ENCODE measurements at places on chromosomes 13 and 19.
A peak's percentile ranks its signal among the peaks of the same experiment; 100 is the strongest.

DNA sequence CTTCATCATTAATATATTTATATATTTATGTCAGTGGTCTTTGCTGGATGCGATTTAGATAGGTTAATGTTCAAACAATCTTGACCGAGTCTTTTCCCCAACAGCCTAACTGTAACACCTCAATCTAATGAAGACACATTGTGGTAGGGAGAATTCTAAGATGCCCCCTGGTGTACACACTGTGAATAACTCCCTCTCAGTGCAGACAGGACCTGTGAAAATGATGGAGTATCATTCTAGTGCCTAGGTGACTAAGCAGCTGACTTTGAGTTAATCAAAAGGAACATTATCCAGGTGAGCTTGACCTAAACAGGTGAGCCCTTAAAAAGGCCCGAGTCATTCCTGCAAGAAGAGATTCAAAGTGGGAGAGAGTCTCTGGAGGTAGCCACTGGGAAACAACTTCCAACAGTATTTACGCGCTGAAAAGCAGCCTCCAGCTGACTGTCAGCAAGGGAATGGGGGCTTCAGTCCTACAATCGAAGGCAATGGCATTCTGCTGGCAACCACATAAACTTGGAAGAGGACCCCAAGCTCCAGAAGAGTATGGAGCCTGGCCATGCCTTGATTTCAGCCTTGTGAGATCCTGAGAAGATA is 28.0 kb upstream of the KBTBD7 start:
- peak; percentile 82 for DNase-seq

DNA sequence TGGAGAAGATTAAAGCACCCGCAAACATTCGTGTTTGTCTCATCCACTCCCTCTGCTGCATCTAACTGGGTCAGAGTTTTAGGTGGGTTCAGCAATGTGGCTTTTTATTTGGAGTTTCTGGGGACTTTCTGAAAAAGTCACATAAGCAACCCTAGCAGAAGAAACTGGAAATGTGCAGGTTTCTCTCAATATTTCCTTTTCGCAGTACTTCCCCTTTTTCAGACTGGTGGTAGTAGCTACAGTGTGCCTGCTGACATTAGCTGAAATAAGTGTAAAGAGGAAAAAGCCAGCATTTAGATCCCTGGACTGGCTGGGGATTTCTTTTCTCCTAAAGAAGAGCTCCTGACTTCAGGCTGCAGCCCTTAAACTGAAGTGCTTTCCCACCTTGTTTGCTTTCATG is 15.9 kb upstream of the OLFM4 start:
- peak; percentile 60 for DNase-seq

- peak; percentile 95 for DNase-seq
These were observed 49.3 kb upstream of the GPR183 start for GRCh38 chr13:99356262-99357091.

GRCh38 chr13:77698201-77699058 is 943 bp downstream of the SLAIN1 start:
- DNase-seq, result peak; percentile 80

- DNase-seq, result no peak
These were observed 237.0 kb downstream of the POSTN start for GRCh38 chr13:37361608-37362007.

GRCh38 chr19:45927565-45928261 is 13.1 kb upstream of the NANOS2 start:
- DNase-seq, result peak; percentile 96

DNA sequence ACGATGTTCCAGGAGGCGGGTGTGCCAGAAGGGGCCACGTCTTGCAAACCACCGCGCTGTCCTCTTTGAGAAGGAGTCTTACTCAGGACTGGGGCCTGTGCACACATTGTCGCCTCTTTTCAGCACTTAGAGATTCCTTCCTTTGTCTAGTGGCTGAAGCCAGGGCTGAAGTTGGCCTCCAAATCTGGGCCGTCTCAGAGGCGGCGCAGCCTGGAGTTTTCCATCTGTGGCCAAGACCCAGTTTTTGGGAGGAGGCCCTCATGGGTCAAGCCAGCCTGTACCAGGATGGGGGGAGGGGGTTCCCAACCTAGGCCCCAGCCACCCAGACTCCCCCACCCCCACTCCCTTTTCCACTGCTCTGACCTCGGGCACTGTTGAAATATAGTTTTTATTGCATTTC is 11.8 kb downstream of the ANO8 start:
- no peak for DNase-seq

DNA sequence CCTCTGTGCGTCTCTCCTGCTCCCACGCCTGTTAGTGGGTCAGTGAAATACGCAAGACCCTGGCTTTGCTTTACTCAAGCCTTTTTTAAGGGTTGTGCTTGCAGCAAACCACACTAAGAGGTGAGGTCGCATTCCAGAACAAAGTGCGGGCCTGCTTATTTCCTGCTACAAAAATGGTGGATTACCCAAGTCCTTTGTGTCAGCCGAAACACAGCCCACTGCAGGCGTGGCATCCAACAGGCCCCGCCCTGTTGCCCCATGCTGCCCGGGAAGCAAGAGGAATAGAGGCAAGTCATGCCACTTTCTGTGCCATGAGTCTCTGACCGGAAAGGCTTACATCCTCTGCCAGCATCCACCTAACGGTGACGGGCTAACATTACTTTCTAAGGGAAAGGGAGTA is 7.7 kb upstream of the IRS2 start:
- no peak for DNase-seq

GRCh38 chr13:31538067-31539042 is 201.0 kb upstream of the RXFP2 start:
- peak; percentile 59 for DNase-seq

GRCh38 chr13:21020176-21020575 is 41.2 kb downstream of the LATS2 start:
- no peak for DNase-seq

DNA sequence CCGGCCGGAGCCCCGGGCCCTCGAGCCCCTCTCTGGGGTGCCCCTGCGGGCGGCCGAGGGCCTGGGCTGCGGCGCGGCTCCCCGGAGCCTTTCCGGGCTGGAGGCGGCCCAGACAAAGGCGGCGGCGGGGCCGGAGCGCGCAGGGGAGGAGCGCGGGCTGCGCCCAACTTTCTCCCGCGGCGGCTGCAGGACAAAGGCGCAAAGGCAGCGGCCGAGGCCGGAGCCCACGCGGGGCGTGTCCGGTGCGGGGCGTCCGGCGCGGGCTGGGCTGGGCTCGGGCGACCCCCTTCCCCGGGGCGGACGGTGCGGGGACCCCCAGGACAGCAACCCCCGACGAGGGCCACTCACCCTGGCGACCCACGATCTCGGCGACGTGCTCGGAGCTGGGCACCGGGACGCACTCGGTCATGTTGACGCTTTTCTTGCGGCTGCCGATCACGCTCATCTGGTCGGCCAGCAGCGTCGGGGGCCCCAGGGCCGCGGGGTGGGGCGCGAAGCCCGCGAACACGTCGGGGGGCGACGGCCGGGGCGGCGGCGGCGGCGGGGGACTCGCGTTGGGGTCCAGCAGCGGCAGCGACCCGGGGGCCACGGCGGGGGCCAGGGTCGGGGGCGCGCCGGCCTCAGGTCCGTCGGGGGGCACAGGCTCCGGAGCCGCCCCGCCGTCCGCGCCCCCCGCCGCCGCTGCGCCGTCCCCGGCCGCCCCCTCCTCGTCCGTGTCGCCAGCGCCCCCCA is 843 bp downstream of the MEX3D start:
- DNase-seq, result peak; percentile 33

- DNase-seq, result no peak
These were observed 155.2 kb downstream of the GPC5 start for GRCh38 chr13:91553584-91553983.

GRCh38 chr19:31354316-31354715 is 5.1 kb upstream of the TSHZ3 start:
- no peak for DNase-seq

GRCh38 chr19:40724315-40724714 is 7.4 kb downstream of the ITPKC start:
- no peak for DNase-seq

- DNase-seq, result no peak
These were observed 5.3 kb upstream of the PRKCG start for GRCh38 chr19:53876651-53877224.

- peak; percentile 66 for DNase-seq
These were observed 608 bp downstream of the CNN2 start for GRCh38 chr19:1026783-1027649.

DNA sequence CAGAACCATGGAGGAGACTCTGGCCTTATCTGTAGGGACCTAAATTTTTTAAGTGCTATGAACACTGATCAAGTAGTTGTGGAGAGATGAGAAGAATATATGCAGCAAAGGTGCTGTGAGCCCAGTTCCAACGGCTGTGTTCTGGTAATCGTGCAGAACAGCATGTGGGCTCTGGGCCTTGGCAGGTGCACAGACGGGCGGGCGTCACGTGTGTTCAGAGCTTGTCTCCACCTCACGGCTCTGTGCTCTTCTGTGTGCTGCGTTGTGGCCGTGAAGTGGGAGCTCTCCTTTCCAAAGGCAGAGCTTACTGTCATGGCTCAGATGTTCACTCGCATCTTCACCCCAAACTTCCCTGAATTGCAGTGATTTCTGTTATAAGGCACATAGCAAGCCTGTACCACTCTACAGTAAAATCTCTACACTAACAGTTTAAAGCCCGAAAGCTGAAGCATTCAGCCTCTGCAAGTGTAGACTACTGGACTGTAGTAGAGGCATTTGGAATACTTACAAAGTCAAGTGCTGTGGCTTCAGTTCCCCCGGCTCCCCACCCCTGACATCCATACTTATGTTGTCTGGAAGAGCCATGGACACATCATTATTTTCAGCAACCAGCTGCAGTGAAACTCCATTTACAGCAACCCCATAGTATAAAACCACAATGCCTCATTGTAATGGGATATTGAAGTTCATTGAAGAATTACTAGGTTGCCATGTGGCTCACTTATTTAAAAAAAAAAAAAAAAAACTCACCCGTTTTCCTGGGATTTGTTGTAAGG is 27.5 kb upstream of the TEX29 start:
- no peak for DNase-seq

DNA sequence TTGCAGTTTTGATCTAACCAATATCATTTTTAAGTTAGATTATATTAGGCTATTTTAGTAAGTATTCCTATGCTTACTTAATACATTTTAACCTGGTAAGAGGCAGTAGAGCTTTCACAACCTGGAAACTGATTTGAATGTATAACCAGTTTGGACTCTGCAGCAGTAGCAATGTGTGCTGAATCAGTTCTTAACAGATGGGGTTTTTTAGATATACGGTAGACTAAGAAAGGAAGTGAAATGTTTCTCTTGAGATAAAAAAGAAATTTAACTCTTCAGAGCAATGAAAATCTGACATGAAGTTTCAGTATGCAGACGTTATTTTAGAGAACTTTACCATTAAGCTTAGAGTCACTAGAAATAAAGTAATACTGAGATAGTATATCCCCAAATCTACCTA is 2.7 kb downstream of the NBEA start:
- DNase-seq, result peak; percentile 48

GRCh38 chr13:23899555-23899954 is 2.3 kb upstream of the C1QTNF9B start:
- peak; percentile 61 for DNase-seq

GRCh38 chr13:40617801-40618356 is 48.6 kb downstream of the FOXO1 start:
- DNase-seq, result no peak

GRCh38 chr13:59442944-59443486 is 720.7 kb downstream of the DIAPH3 start:
- DNase-seq, result peak; percentile 37

DNA sequence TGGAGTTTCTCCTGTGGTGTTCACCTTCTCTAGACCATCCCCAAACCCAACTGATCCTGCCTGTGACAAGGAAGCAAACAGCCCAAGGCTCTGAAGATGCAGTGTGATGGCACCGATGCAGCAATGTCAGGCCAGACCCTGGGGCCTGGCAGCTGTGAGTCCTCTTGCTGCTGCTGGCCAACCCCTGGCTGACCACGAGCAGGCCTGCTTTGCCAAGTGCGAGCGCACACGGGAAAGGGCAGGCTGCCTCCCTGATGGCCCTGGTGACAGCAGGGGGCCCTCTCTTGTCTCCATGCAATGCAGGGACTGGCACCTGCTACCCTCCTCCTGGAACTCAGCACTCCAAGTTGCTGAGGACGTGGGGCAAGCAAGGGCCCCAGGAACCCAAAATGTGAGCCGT is 5.4 kb upstream of the VSTM2B start:
- DNase-seq, result no peak

DNA sequence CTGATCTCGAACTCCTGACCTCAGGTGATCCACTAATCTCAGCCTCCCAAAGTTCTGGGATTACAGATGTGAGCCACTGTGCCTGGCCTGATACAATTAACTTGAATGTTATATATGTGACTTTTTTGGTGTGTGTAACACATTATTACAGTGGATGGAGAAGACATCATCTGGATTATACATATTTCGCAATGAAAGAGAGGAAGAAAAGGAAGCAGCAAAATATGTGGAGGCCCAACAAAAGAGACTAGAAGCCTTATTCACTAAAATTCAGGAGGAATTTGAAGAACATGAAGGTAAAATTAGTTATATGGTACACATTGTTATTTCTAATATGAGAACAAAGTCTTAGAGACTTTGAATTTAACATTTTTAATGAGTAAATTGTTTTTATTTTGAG is 55.5 kb downstream of the BRCA2 start:
- no peak for DNase-seq

DNA sequence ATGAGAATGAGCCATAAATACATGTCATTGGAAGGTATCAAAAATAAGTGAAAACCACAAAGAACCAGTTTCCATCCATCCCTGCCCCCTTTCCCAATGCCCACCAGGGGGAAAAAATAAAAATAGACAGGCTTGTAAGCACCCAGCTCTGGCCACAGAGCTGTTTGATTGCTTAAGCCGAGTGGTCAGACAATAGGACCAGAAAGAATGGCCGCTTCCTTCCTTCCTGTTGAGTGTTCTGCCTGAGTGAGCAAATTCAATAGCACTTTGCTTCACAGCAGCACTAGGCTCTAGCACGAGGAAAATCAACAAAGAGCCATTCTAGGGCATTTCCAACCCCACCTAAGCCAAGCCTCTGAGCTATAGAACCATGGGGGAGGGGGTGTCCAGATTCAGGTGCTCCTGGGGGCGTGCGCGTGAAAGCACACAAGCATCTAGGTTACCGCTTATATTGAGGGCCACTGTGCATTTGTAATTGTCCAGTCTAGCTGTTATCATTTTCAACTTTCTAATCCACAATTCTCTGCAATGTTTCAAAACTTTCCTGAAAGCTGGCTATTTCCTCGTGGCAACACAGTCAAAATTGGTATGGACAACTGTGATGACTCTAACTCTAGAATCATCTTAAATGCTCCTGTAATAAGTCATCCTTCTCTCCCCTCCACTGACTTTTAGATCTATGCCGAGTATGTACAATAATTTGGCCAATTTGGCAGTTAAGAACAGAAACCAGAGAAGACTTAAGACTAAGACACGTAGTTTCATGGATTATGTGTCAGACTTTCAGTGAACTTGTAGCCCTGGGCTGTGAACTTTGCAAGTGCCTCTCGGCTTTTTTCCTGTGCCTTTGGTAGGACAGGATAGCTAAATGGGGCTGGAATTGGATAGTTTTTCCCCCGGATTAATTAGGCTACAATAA is 64.3 kb downstream of the SPRY2 start:
- DNase-seq, result no peak

GRCh38 chr19:16315825-16316505 is 8.7 kb upstream of the KLF2 start:
- DNase-seq, result peak; percentile 94

DNA sequence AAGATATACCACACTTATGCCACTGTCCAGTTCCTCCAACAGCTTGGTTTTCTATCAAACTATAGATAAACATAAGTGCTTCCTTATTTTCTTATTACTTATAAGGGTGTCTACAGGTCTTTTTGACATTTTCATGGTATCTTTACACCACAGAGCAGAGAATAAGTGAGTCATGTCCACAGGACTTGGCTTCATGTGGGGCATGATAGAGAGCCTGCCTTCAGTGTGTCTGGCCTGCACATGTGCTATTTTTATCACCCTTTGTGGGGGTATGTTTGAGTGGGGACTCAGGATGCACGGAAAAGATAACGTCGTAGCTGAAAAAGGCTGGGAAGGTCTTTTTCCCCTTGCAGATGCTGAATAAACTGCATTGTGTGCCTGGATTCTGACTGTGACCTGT is 8.1 kb upstream of the STOML3 start:
- DNase-seq, result peak; percentile 87
